ENCODE measurements at places on chromosomes 16 and 17.

DNA sequence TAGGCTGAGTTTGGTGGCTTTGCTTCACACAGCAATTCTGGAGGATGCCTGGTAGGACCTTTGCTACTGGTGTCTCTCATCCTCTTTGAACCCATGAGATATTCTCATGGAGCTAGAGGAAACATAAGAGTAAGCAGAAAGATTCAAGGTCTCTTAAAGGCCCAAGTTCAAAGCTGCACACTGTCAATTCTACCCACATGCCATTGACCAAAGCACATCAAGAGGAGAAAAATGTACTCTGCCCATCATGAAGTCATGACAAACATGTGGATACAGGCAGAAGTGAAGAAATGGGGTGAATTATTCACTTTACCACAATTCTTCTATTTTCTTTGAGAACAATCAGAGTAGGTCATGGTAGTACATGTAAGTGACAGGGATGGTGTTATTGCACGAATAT is 13.1 kb downstream of the SKA2 start:
- H3K4me3 ChIP-seq = no peak overlapping the region
- no peak overlapping the region for H3K27ac ChIP-seq
- H3K4me1 ChIP-seq = peaks cover 13% of the 10 kb centered on the region
- no peaks in the 10 kb centered on the region for H3K27me3 ChIP-seq
- peaks cover 10% of the 10 kb centered on the region for H3K36me3 ChIP-seq
- no peak for DNase-seq

DNA sequence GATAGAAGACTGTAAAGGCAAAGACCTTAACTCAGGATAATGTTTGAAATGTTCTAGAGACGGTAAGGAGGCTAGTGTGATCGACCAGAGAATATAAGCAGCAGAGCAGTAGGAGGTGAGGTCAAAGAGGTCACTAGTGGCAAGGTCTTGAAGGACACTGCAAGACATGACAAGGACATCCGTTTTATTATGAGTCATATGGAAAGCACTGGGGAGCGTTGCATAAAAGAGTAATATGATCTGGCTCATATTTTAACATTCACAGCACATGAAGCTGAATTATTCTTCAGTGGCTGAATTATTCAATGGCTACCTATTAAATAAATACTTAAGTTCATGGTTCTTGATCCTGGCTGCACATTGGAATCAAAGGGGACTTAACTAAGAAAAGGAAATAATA is 123.7 kb downstream of the SOX9 start:
- no peak for DNase-seq
- H3K27me3 ChIP-seq = no peaks in the 10 kb centered on the region
- no peak overlapping the region for H3K27ac ChIP-seq
- H3K4me1 ChIP-seq = no peaks in the 10 kb centered on the region
- no peak overlapping the region for H3K4me3 ChIP-seq

- H3K36me3 ChIP-seq = no peaks in the 10 kb centered on the region
- peaks cover 5% of the 10 kb centered on the region for H3K4me1 ChIP-seq
- H3K4me3 ChIP-seq = no peak overlapping the region
- no peak overlapping the region for H3K27ac ChIP-seq
- no peak for DNase-seq
- peaks cover 10% of the 10 kb centered on the region for H3K27me3 ChIP-seq
These were observed 46.8 kb downstream of the BEAN1 start for GRCh38 chr16:66473654-66474519.

DNA sequence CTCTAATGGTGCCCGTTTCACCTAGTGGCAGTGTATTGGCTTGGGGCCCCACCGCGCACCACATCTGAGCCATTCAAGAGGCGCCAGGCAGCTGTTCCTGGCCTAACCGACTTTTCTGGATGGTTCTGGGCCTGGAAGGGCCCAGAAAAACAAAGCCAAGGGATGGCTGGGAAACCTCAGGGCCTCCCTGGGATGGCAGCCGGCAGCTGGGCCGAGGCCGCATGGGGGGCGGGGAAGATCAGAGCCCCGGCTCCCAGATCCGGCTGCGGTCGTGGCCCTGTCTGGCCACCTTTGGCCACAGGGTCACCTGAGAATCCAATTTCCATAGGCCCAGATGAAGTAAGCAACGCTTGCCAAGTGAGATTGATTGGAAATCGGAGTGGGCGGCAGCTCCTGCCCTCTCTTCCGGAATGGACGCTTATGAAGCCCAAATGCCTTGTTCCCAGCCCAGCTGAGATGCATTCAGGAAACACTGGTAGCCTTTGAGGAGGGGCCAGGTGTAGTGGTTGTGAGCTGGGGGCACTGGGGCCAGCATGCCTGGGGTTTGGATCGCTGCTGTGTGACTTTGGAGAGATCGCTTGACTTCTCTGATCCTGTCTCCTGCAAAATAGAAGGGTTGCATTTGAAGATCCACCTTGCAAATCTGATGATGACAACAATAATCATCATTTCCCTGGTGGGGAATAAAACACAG is 163.8 kb upstream of the GSE1 start:
- no peak overlapping the region for H3K4me3 ChIP-seq
- H3K36me3 ChIP-seq = no peaks in the 10 kb centered on the region
- peaks cover 9% of the 10 kb centered on the region for H3K27me3 ChIP-seq
- DNase-seq = no peak
- H3K27ac ChIP-seq = no peak overlapping the region
- H3K4me1 ChIP-seq = peaks cover 7% of the 10 kb centered on the region

DNA sequence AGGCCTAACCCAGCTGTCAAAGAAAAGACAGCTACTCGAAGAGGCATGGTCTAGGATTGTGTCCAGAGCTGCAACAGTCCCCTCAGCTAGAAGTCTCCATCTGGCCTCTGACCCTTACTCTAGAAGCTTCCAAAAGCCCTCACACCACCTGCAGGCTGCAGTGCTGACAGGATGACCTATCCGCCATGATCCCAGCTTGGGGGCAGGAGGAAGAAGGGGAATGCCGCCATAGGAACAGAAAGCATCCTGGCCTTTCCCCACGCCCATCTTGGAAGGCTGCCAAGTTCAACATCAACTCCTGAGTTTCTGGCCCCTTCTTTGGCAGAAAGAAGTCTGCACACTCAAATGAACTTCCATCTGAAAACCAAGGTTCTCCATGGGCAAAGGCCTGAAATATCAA is 3.1 kb upstream of the KRT36 start:
- H3K27ac ChIP-seq = no peak overlapping the region
- no peaks in the 10 kb centered on the region for H3K27me3 ChIP-seq
- H3K4me1 ChIP-seq = peaks cover 18% of the 10 kb centered on the region
- H3K36me3 ChIP-seq = no peaks in the 10 kb centered on the region

GRCh38 chr16:24683847-24684493 is 45.5 kb upstream of the TNRC6A start:
- H3K27ac ChIP-seq = no peak overlapping the region
- peaks cover 28% of the 10 kb centered on the region for H3K4me1 ChIP-seq
- H3K36me3 ChIP-seq = no peaks in the 10 kb centered on the region
- DNase-seq = no peak
- H3K4me3 ChIP-seq = no peak overlapping the region

DNA sequence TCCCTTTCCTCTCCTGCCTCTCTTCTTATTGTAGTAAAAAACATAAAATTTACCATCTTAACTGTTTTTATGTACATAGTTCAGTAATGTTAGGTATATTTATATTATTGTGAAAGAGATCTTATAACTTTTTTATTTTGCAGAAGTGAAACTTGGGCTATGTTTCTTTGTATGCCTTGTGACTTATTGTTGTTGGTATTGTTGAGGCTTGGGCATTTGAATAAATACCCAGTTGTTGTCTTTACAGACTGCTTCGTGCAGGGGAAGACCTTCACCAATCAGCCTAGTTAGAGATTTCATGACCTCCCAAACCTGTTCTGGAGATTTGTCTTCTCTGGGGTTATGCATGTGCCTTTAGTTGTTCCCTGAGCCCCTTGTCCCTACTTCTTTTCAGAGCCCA is 31.9 kb downstream of the REXO5 start:
- no peak overlapping the region for H3K4me3 ChIP-seq
- no peaks in the 10 kb centered on the region for H3K4me1 ChIP-seq
- H3K36me3 ChIP-seq = peaks cover 49% of the 10 kb centered on the region
- no peak overlapping the region for H3K27ac ChIP-seq
- H3K27me3 ChIP-seq = no peaks in the 10 kb centered on the region
- DNase-seq = no peak

GRCh38 chr17:43114151-43114552 is 11.0 kb downstream of the BRCA1 start:
- H3K27ac ChIP-seq = no peak overlapping the region
- no peaks in the 10 kb centered on the region for H3K4me1 ChIP-seq
- no peak overlapping the region for H3K4me3 ChIP-seq
- DNase-seq = no peak
- H3K27me3 ChIP-seq = no peaks in the 10 kb centered on the region

GRCh38 chr16:8087146-8087545 is 503.2 kb downstream of the TMEM114 start:
- DNase-seq = no peak
- no peak overlapping the region for H3K4me3 ChIP-seq
- no peak overlapping the region for H3K27ac ChIP-seq
- H3K36me3 ChIP-seq = no peaks in the 10 kb centered on the region
- H3K4me1 ChIP-seq = no peaks in the 10 kb centered on the region
- H3K27me3 ChIP-seq = peaks cover 30% of the 10 kb centered on the region

- no peaks in the 10 kb centered on the region for H3K27me3 ChIP-seq
- no peak for DNase-seq
- H3K4me1 ChIP-seq = no peaks in the 10 kb centered on the region
- H3K4me3 ChIP-seq = no peak overlapping the region
These were observed 21.1 kb upstream of the JPT2 start for GRCh38 chr16:1656808-1657617.

DNA sequence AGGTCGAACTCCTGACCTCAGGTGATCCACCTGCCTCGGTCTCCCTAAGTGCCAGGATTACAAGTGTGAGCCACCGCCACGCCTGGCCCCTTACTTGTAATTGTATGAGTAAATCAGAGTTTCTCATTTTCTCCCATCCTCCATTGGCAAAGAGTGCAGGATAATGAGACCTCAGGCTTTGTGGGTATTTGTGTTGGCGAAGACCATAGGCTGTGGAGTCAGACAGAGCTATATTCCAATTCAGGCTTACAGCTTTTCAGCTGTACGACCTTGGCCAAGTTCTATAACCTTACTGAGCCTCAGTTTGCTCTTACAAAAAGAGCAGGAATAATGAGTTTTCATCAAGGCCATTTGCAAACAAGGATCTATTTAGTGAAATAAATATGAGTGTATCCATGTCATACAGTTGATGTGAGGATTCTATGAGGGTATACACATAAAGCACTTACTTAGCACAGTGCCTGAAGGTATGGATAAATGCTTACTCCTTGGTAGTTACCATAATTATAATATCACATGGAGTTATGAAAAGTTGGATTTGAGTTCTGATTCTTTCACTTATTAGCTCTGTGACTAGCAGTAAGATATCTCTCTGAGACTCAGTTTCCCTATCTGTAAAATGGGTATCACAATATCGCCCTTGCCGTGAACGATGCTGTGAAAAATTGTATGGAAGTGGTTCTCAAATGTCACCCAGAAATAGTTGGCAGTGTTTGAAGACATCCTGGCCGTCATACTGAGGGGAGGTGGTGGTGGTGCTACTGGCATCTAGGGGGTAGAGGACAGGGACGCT is 25.6 kb upstream of the CPPED1 start:
- H3K27ac ChIP-seq = no peak overlapping the region
- no peaks in the 10 kb centered on the region for H3K4me1 ChIP-seq
- no peaks in the 10 kb centered on the region for H3K36me3 ChIP-seq

DNA sequence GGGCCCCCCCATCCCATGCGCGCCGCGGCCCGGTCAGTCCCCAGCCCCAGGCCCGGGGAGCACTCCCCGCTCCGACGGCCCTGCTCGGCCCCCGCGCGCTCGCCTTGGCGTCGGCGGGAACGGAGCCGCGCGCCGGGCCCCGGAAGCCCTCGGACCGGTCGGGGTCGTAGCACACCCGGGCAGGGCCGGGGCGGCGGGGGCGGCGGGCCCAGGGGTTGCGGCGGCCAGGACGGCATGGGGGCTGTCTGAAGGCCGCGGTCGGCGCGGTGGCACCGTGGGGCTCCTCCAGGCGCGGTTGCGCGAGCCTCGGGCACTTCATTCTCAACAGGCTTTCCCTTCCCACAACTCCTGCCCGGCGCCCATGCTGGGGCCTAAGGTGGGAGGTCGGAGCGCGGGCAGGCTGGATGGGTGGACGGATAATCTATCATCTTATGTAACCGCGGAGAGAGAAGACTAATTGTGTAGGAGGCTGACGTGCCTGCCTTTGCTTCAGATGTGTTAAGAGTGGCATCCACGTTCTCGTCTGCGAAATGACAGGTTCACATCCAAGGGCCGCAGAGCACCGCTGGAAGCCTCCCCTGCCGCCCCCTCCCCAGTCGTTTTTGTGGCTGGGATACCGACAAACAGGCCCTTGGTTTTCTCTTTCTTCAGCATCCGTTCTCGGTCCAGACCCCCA is 708 bp downstream of the BAIAP2 start:
- peaks cover 56% of the 10 kb centered on the region for H3K4me1 ChIP-seq
- no peaks in the 10 kb centered on the region for H3K36me3 ChIP-seq
- no peak for DNase-seq
- H3K27ac ChIP-seq = peak overlapping the region; percentile 93
- H3K4me3 ChIP-seq = peak overlapping the region; percentile 97

DNA sequence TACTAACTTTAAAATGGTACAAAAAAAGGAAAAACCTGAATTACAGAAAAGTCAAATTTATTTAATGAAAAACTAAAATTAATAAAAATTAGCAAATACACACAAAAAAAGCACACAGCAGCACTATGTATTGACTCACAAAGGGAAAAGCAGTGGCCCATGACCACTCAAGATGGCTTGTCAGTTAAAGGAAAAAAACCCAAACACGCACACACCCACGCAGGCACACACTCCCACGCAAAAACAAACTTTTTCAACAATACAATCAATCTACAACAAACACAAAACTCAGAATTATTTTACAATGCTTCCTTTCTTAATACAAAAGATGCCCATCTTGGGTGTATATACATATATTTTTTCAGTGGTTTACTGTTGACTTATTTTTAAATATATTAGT is 24.2 kb downstream of the SIAH1 start:
- H3K27ac ChIP-seq = no peak overlapping the region
- no peak overlapping the region for H3K4me3 ChIP-seq
- DNase-seq = no peak
- H3K36me3 ChIP-seq = peaks cover 2% of the 10 kb centered on the region
- peaks cover 30% of the 10 kb centered on the region for H3K4me1 ChIP-seq

GRCh38 chr16:1530883-1531637 is 2.4 kb upstream of the TMEM204 start:
- DNase-seq = no peak
- H3K27me3 ChIP-seq = no peaks in the 10 kb centered on the region
- H3K4me1 ChIP-seq = peaks cover 9% of the 10 kb centered on the region
- H3K36me3 ChIP-seq = no peaks in the 10 kb centered on the region
- no peak overlapping the region for H3K4me3 ChIP-seq

- H3K4me3 ChIP-seq = no peak overlapping the region
- peaks cover 5% of the 10 kb centered on the region for H3K27me3 ChIP-seq
- no peaks in the 10 kb centered on the region for H3K36me3 ChIP-seq
- no peak for DNase-seq
These were observed 3.2 kb downstream of the SOST start for GRCh38 chr17:43755389-43755875.
